ENCODE measurements at places on chromosomes 1 and 21. TPM values are rescaled to one million over a fixed set of nuclear protein-coding genes. Genes with fewer than 3 reads are reported as not detected.
A peak's percentile ranks its signal among the peaks of the same experiment; 100 is the strongest.

Gene BLACAT1
- not detected for total RNA-seq

Gene ZNF683
- not detected for total RNA-seq

Gene INSRR
- not detected for total RNA-seq

DNA sequence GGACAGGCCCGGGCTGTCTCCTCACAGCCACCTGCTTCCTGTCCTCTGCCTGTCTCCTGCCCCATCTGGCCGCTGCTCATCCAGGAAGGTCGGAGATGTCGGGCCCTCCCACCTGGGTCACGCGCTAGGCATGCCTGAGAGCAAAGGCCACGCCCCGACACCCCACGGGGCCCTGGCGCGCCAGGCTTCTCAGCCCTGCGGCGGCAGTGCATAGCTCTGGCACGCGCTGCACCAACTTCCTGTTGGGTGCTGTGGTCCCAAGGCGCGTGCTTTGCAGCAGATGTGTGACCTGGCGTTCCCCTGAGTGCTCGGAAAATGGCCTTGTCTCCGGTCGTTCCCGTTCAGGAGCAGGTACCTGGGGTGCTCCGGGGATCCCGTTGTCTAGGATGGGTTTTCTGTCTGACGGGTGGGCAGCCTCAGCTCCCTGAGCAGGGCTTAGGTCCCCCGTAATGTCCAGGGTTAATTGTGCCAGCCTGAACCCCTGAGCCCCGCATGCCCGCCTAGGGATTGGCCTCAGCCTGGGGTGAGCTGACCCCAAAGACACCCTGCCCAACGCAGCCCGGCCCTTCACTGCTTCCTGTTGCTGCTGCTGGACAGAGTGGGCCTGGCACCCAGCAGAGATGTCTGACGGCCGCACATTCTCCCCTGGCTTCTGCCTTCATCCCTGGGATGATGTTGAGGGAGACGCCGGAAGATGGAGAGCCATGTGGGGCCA lies 19.4 kb upstream of the KCNAB2 start:
- peak; percentile 16 for DNase-seq

DNA sequence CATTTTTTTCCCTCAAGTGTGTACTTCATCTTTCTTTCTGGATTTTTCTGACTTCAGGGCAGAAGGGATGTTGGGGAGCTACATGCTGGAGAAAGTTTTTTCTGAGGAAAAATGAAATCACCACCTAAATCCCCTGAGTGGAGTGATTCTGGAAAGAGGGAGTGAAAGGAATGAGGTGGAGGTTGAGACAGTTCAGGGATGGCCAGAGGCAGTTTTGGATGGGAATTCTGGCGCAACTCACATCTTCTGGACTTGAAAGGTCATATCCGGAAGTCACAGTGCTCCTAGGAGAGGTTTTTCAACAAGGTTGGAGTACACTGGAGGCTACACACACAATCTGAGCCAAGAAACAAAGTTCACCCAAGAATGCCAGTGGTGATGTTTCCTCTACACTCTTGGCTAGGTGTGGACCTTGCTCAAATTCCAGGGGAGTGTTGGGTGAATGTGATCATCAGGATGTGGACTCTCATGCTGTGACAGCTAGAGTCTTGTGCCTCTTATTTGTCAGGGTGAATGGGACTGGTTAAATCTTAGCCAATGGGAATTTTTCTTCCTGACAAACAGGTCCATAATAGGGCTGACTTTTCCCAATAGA lies 161.5 kb downstream of the HLX start:
- DNase-seq: no peak
